ENCODE measurements at places on chromosomes 5 and 9.

DNA sequence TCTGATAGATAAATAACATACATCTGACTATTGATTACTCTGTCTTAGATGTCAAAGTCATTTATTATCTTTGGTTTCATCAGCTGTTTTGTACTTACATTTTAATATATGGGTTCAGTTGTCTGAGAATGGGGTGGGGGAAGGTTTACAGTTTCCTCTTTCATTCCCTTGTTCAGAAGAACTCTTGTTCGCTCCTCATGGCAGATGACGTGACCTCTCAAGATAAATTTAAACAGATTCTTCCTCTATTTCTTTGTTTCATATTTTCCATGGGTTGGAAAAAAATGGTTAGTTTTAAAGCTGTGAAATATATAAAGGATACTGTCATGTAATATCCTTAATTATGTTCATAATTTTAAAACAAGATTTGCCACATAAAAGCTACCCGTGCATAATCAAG, 61.4 kb downstream of the TSSK1B start:
- no peak for DNase-seq

DNA sequence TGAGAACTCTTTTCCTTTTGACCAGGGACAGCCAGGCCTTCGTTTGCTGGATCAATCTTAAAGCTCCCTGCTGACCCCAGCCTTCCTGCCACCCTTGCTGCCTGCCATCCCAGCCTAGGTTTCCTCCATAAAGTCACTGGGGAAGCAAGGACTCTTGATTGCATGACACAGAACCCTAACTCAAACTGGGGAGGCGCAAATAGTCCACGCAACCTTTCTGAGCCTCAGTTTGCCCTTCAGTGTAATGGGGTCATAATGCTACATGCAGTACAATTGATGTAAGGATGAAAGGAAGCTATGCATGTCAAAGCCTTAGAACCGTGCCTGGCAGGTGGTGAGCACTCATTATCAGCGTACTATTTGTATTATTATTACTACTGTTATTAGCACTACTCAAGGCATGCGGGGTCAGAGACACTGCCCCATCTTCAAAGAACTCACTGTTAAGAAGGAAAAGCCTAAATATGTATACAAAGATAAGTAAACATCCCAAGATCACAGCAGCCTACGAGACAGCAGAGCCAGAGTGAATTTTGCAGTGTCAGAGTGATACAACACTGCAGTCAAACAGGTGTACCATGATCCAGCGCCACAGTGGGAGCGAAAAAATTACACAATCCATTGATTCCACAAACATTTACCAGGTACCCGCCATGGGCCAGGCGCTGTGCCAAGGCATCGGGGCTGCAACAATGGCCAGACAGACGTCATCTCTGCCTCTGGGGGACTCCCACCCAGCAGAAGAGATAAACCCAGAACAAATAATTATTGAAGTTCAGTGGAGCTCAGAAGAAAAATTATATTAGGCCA, 16.9 kb upstream of the CPLX2 start:
- no peak for DNase-seq

DNA sequence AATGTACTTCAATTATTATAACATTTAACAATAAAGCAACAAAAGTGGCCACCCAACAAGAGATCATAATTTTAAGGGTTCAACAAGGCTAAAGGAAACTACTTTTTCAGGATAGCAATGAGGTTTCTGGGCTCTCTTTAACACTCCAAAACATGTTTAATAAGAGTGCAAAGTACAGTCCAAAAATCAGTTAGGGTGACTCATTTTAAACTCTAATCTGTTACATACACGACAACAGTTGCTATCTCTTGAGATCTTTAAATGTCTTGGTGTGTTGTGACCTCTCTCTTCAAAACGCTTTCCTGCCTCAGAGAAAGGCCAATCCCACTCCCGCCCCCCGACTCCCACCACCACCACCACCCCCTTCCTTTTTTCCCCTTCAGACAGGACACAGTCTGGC, 11.5 kb downstream of the NFIB start:
- no peak for DNase-seq

GRCh38 chr5:142811866-142812557, 41.8 kb downstream of the ARHGAP26 start:
- no peak for DNase-seq

DNA sequence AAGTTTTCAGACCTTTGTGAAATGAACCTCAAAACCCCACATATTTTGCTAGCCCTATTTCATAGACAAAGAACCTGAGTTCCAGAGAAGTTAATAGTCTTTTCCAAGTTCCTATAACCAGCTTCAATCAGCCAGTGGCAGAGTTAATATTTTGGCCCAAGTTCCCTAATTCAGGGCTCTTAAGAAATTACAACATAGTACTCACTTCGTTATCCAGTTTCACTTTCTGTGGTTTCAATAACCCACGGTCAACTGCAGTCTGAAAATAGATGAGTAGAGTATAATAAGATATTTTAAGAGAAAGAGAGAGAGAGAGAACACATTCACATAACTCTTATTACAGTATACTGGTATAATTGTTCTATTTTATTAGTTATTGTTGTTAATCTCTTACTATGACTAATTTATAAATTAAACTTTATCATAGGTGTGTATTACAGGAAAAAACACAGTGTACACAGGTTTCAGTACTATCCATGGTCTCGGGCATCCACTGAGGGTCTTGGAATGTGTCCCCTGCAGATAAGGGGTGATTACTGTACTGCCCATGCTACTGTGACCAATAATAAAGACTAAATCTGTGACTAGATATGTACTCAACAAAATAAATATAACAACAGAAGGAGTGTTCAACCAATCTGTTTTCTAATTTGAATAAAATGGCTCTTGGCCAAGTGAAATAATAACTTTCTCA, 9.3 kb upstream of the MYOT start:
- DNase-seq = no peak

GRCh38 chr9:11973011-11973410, 720.2 kb upstream of the TYRP1 start:
- DNase-seq = no peak

DNA sequence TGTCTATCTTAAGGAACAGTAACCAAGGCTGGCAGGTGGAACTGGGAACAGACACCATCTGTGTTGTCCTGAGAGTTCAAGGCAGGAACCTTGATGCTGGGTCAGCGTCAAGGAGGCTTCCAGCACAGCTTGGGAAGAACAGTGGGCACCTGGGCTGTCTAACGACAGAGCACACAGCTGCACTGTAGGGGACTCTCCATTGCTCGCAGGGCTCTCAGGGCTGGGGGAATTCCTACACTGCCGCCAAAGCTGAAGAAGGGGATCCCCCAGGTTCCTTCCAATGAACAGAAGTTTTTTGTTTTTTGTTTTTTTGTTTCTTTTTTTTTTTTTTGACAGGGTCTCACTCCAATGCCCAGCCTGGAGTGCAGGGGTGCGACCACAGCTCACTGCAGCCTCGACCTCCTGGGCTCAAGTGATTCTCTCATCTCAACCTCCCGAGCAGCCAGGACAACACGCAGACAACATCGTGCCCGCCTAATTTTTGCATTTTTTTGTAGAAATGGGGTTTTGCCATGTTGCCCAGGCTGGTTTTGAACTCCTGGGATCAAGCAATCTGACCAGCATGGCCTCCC, 81.9 kb downstream of the PTPN3 start:
- DNase-seq = no peak

GRCh38 chr5:138180183-138180782, 1.4 kb downstream of the KIF20A start:
- no peak for DNase-seq

DNA sequence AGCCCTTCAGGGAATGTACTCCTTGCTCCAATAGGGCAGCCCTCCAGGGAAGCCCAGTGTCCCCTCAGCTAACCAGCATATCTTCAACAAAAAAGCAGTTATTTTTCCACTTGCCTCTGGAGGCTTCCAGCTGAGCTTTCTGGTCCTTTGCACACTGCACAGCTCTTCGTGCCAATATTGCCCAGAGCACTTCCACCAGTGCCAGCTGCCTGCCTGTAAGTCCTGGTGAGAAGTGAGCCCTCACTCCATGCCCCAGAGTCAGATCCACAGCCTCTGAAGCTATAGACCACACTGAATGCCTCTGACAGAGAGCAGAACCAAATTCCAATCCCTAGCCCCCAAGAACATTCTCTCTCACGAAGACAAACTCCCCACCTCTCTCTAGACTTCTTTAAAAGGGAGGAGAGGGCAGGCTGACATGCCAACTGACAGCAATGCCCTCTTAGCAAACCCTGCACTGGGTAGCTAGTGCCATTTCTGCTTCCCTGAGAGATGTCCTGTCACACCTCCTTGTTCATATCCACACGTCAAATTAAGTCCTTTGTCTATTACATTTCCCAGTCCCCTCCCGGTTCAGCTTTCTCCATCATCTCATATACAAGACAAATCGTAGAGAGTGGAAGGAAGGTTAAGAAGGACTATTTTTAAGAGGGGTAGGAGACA, 12.7 kb upstream of the HEXB start:
- DNase-seq = no peak

DNA sequence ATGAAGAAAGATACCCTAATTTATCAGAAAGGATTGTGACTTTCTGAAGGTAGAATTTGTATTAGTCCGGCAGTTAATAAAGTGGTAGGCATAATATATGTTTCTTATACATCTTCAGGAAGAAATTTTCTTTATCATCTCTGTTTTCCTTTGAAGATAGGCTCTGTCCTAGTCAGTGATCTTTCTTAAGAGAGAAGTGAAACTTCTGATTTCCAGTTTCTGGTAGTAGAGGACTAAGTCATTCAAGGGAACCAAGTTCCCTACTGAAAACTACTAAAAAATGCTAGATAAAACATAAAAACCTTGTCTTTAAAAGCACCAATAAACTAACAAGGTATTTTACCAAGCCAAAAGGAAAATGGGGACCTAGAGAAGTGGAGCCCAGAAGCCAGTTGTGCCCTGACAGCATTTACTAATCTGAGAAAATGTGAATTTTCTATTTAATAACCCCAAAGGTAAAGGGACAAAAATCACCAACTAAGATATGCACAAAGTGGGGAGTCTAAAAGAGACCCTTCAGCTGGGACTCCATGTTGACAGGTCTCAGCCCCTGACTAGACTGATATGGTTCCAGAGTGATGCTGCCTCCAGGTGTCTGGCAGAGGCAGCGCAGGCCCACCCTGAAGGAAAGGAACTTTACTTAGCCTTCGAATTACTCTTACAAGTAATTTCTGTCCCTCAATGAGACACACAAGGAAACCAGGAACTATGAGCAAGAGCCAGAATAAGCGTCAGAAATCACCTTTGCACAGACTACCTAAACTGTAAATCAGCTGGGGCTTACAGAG, 72.7 kb downstream of the FAM78A start:
- DNase-seq = peak; percentile 16

GRCh38 chr9:123375469-123376132, 19.6 kb downstream of the CRB2 start:
- DNase-seq = peak; percentile 38

DNA sequence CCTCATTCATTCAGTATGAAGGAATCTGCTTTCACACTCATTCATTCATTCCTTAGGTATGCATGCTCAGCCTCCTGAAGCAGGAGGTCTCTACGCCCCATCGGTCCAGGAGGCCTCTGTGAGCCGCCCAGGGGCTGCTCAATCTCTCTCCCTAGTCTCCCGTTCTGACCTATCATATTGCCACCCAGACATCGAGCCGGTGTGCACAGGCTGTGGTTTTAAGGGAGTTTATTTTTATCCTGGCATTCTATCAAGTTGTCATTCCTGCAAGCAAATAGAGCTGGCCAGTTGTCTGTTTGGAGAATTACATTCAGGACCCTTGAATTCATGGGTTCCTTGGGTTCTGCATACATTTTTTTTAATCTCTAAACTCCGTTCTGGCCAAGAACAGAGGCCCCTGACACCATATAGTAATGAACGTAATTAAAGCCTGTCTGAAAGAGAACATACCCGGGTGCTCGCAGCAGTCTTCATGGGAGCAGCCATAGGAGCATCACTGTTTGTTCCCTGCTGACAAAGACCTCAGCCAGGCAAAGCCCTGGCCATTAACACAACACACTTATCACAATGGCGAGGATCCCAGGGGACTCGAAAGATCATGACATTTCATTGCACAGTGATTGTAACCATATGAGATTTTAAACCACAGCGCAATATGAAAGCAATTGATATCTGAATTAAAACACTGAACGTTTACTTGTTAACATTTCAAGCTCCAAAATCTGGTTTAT, 80.9 kb downstream of the ADAMTS16 start:
- no peak for DNase-seq

- DNase-seq = no peak
Measured at GRCh38 chr9:14466828-14467227, 152.9 kb upstream of the NFIB start.

DNA sequence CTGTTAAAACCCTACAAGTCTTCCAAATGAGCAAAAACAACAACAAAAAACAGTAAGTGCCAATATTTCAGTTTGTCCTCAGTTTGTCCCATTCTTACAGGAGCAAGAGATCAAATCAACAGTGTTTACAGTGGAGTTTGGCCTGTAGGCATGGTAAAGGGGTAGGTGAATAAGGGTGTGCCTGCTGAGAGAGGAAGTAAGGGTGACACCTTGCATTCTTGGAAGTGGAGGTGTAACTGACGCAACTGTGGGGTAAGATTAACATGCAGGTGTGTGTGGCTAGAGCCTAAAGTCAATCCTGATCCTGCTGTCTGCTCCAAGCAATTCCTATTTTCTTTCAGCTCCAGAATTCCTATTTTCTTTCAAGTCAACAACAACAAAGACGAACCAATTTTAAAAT, 43.4 kb downstream of the PFDN1 start:
- DNase-seq = no peak

GRCh38 chr9:123115146-123115913, 81.9 kb downstream of the GPR21 start:
- DNase-seq = no peak

DNA sequence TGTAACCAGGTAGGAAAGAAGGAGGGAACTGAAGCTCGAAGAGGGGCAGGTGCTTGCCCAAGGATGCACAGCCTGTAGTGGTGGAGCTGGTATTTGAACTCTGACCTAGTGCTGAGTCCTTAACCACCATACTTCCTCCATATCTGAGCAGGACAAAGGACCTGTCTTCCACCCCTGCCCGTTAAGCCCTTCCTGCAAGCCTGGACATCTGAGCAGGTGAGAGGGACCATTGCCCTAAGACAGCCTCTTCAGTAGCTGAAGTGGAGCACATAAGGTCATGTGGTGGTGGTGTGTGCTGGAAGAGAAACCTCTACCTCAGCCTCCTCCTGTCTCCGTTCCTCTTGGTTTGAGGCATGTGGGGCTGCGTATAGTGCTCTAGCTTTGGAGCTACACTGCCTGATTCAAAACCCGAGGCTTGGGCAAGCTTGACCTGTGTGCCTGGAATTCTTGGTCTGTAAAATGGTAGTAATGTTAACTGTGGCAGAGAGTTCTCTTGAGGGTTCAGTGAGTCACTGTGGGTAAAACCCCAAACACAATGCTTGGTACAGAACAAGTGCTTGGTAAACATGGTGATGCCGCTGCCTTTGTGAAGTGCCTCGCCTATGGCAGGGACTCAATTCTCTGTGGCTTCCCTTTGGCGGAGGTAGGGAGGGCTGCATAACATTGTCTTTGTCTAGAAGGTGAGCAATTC, 7.4 kb downstream of the GALNT10 start:
- DNase-seq = no peak

- no peak for DNase-seq
Measured at GRCh38 chr5:159018855-159019254, 80.9 kb downstream of the EBF1 start.

DNA sequence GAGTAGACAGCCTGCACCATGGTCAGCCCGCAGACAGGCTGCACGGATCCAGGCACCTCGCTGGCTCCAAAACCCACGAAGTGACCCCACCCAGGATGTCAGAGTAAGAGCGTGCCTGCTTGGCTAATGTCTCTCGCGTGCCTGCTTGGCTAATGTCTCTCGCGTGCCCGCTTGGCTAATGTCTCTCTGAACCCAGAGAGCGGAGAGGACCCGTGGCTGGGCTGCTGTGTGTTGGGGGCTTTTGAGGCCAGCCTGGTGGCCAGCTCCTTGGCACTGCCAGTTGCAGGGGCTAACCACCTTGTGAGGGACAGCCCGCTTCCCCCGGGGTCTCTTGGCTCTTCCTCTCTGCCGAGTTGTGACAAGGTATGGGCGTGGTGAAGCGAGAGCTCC, 8.9 kb upstream of the RXRA start:
- DNase-seq = no peak
